ENCODE measurements at places on chromosomes 3 and 15.

DNA sequence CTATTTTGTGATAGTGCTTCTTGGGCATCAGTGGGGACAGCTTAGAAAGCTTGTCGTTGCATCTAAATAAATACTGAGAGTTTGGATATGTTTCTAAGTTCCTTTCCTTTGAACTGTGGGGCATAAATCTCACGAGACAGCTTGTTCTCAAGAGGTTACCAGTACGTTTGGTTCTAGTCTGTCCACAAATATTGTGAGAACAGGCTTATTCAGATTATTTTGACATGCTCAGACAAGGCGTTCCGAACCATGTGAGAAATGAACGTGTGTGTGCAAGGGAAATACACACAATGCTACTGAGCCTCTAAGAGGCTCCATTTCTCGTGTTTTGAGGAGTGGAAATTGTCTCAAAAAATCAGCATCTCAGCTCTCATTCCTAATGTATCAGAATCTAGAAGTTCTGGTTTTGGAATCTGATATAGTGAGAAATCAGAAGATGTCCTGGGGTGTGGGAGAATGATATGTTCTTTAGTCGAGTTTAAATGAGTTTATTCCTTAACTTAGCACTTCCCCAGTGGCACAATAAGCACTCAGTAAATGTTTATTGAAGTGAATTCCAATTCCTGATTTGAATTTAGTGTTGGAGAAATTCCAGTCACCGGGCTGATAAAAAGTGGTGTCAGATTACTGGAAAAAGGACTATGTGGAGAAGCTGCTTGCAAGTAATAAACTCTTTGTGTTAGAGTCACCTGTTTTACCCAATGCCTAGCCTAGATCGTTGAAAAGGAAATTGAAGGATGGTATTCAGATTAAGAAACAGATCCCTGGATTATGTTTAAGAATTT, 481.5 kb downstream of the LPP start:
- DNase-seq: no peak

DNA sequence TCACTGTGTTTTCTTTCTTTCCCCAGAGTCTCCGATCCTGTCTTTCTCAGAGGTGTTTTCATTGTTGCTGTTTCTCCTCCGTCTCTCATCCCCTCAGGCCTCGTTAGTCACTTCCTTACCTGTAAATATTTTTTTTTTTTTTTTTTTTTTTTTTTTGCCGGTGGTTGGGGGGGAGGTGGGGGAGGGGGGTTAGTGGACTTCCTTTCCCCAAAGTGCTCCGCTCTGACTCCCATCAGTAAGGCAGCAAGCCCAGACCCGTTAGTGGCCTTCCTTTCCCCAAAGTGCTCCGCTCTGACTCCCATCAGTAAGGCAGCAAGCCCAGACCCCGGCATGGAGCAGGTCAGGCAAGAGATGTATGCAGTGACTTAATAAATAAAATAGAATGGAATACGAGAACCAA, 97.1 kb upstream of the TNFAIP8L3 start:
- no peak for DNase-seq

GRCh38 chr3:108338901-108339545, 42.7 kb downstream of the HHLA2 start:
- no peak for DNase-seq

GRCh38 chr3:69368129-69368741, 17.7 kb downstream of the FRMD4B start:
- DNase-seq: no peak

GRCh38 chr15:53807501-53807900, 48.0 kb upstream of the WDR72 start:
- no peak for DNase-seq

DNA sequence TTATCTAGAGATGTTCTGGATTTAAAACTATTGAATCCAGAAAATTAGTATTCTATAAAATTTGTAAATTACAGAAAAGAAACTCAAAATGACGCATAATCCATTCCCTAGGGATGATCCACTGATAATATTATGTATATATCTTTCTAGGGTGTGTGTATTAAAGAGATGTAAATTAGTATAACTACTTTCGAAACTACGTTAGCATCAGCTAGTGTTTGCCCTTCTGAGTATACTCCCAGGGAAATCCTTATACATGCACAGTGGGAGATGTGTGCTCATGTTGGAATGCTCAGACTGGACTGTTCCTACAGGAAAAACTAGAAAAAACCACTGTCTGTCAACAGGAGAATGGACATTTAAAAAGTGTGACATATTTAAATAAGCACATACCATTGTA, 36.4 kb downstream of the ACAA1 start:
- no peak for DNase-seq

- DNase-seq: no peak
Measured at GRCh38 chr3:138060792-138061191, 50.8 kb downstream of the CLDN18 start.

DNA sequence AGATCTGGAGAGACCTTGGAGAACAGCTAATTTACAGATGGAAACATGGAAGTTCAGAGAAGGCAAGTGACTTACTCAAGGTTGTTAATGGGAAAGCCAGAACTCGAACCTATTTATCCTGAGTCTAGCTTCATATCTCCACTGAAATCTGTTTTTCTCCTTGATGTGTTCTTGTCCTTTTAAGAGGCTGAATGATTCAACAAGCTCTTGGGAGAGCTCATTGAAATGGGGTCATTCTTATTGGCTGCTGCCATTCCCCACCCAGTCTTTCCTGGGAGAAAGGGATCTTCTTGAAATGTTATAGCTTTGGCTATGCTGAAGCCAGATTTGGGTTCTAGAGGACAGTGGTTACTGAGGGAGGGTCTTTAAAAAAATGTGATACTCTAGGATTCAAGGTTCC, 41.0 kb downstream of the RTP1 start:
- DNase-seq: no peak

DNA sequence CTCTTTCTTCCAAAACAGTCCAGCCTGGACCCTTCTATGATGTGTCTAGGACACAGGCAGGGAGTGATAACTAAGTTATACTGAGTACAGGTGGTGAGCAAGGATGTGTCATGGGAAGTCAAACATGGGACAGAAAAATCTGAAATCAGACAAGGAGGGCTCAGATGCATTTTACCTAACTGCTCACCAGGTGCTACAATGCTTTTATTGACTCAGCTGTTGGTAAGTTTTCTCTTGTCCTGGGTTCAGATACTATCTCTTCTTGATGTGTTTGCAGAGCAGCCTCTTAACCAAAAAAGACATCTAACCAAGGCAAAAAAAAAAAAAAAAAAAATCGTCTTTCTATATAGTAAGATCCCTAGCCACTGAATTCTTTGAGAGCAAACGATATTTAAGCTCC, 378.6 kb downstream of the VPS13C start:
- DNase-seq: no peak

GRCh38 chr15:100520132-100520921, 8.4 kb downstream of the CERS3 start:
- DNase-seq: no peak

DNA sequence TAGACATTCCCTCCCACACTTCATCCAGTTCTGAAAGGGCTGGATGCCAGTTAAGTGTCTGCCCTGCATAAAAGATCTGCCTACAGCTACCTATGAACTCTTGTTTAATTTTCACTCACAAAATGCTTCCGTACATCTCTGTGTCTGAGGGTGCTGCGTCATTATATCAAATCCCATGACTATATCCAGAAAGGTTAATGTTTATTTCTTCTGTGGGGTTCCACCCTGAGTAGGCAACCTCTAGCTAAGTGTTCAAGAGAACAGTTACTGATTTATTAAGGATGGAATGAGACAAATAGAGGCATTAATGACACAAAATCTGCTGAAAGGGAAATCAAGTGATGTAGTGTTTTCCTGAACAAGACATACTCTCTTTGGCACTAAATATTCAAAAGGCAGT, 220.2 kb downstream of the MTHFS start:
- DNase-seq: no peak

- no peak for DNase-seq
Measured at GRCh38 chr3:74527566-74527965, 86.9 kb downstream of the CNTN3 start.

DNA sequence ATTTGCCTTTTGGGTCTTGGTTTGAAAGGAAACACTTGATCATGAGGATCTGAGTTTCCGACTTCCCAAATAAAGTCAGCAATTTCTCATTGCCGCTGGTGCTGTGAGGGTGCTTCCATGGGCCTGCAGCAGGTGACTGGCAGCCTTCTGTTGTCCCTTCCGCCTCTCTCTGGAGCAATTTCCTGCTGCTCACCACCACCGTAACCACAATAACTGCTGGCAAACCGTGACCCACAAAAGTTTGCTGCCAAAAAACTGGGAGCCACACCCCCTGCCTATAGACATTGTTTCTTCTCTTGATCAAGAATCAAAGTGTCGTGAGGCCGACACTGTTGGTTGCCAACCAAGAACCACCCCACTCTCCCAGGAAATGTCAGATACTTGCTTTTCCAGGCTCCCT, 164.0 kb downstream of the NR2F2 start:
- no peak for DNase-seq

DNA sequence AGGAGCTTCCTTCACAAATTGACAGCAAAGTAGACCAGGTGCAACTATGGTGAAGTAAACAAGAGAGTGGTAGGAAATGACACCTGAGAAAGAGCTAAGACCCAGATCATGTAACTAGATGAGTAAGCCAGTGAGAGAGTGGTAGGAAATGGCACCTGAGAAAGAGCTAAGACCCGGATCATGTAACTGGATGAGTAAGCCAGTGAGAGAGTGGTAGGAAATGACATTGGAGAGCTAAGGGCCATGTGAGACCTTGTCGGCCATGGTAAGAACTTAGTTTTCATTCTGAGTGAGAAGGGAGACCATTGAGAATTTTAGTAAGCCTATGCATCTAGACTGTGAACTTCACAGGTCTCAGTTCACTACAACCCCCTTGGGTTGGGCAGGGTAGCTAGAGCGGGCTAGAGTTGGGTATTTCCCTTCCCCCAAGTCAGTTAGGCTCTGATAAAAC, 5.4 kb upstream of the SENP7 start:
- no peak for DNase-seq

DNA sequence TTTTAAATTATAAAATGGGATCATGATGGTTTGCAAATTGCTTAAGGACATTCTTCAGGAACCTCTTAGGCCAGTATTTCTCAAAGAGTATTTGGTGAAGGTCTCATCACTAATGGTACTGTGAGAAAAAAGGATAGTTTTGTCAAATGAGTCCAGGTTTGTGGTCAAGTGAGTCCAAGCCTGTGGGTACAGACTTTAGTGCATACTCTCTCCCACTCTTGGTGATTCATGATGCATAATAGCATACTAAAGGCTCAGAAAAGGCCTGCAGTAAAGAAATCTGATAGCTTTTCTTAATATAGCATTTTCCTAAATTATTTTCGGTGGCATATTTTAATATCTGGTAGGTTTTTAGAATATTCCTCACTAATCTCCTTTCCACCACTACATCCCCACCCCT, 20.0 kb downstream of the BOC start:
- no peak for DNase-seq

- DNase-seq: no peak
Measured at GRCh38 chr15:34364041-34364440, 3.0 kb downstream of the LPCAT4 start.

DNA sequence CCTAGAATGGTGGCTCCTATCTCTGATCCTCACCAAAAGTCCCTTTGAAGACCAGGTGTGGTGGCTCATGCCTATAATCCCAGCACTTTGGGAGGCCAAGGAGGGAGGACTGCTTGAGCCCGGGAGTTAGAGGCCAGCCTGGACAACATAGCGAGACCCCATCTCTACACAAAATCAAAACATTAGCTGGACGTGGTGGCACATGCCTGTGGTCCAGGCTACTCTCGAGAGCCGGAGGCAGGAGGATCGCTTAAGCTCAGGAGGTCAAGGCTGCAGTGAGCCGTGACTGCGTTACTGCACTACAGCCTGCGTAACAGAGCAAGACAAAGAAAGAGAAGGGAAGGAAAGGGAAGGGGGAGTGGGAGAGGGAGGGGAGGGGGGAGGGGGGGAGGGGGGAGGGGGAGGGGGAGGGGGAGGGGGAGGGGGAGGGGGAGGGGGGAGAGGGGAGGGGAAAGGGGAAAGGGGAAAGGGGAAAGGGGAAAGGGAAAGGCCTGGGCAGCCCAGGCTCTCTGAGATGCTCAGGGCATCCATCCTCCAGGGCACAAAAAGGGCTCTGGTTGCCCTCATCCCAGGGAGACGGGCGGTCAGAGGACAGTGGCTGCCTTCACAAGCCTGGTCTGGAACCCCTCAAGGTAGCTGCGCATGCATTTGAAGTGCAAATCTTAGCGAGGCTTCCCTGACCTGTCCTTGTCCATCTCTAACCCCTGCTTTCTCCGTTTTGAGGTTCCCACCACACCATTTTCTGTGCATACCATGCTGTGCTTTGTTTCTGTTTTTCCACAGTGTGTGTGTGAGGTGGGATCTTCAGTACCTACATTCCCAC, 76.1 kb downstream of the LDHAL6B start:
- DNase-seq: no peak

DNA sequence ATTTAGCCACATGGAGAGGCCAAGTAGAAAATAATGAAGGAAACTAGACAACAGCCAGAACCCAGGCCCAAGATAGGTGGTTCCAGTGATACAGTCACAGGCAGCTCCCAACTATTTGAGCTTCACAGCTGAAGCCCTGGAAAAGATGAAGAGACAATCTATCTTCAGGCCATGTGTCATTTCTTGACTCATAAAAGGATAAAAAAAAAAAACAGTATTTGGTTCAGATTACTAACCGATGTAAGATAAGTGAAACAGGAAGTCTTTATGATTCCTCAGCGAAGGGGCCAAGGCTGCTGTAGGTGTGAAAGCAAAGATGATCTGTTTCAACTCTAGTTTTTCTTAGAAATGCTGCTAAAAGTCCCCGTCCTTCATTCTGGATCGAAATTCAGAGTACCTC, 394.6 kb downstream of the ZNF385D start:
- no peak for DNase-seq

DNA sequence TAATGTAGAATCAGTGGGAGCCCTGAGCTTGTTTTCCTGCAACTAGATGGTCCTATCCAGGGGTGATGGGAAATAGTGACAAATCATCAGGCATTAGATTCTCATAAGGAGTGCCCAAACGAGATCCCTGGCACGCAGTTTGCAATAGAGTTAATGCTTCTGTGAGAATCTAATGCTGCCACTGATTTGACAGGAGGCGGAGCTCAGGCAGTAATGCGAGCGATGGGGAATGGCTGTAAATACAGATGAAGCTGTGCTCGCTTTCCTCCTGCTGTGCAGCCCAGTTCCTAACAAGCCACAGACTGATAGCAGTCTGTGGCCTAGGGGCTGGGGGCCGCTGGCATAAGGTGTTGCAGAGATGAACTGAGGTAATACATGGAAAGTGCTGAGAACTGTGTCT, 28.3 kb upstream of the TMEM42 start:
- DNase-seq: no peak

DNA sequence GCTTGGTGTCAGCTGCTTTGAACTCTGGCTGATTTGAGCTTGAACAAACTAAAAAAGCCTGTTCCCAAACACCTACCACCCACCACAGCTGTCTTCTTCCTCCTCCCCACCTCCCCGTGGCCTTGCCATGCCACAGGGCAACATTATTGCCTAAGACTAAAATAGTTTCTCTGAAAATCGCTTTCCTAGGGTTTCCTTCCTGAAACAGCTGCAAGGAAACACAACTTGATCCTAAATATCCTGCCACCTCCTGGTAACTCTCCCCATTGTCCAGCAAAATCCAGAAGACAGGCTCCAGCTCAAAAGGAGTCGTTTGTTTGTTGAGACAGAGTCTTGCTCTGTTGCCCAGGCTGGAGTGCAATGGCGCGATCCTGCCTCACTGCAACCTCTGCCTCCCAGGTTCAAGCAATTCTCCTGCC, 193.9 kb upstream of the TPM1 start:
- DNase-seq: no peak

GRCh38 chr3:15576475-15576874, 24.9 kb downstream of the HACL1 start:
- no peak for DNase-seq

- no peak for DNase-seq
Measured at GRCh38 chr15:84828086-84828908, 11.1 kb downstream of the ALPK3 start.
